ENCODE measurements at places on chromosomes 16 and 17. TPM values are rescaled to one million over a fixed set of nuclear protein-coding genes. Genes with fewer than 3 reads are reported as not detected.

Gene ANKFN1
- 0.71 TPM for total RNA-seq

Gene CA7
- total RNA-seq = 0.19 TPM

- DNase-seq = no peak
Observed at GRCh38 chr16:86286991-86287663, 223.2 kb upstream of the FOXF1 start.

GRCh38 chr17:55237268-55237667 is 27.5 kb upstream of the HLF start:
- no peak for DNase-seq

DNA sequence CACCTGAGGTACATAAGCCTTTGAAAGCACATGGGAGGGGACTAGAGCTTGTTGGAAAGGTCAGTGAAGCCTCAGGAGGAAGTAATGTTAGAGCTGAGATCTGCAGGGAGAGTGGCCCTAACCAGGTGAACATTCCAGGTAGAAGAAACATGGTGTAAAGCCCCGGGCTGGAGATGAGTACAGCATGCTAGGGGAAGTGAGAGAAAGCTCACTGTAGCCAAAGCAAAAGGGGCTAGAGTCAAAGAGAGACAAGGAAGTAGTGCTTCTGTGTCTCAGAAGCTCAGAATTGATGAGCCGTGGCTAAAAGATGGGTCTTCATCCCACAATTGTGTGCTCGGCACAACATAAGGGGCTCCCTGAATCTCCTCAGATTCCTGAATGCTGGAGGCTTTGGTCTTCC is 481.8 kb downstream of the XYLT1 start:
- DNase-seq = no peak

GRCh38 chr17:41813152-41813680 is 412 bp downstream of the FKBP10 start:
- no peak for DNase-seq

DNA sequence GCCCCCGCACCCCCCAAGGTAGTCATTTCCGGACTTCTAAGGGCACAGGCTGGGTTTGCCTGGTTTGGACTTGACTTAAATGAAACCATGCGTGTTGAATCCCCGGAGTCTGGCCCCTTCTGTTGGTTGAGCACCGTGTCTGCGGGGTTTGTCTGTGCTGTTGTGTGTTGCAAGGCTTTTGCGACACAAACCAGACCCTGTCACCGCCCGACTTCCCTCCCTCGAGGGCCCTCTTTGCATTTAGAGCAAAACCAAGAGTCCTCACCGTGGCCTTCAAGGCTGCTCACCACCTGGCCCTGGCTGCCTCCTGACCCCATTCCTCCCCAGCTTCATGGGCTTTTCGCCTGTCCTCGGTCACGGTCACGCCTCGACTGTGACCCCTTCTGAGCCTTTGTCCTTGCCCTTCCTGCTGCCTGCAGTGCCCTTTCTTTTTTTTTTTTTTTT is 7.4 kb downstream of the CRISPLD2 start:
- no peak for DNase-seq

Data from thymus (tissue), 14 donors.